NCI-H146 (cell line): ENCODE measurements at places on chromosomes 4 and X.

- DNase-seq = no peak
Measured at GRCh38 chrX:56113785-56114436, 118.2 kb upstream of the KLF8 start.

DNA sequence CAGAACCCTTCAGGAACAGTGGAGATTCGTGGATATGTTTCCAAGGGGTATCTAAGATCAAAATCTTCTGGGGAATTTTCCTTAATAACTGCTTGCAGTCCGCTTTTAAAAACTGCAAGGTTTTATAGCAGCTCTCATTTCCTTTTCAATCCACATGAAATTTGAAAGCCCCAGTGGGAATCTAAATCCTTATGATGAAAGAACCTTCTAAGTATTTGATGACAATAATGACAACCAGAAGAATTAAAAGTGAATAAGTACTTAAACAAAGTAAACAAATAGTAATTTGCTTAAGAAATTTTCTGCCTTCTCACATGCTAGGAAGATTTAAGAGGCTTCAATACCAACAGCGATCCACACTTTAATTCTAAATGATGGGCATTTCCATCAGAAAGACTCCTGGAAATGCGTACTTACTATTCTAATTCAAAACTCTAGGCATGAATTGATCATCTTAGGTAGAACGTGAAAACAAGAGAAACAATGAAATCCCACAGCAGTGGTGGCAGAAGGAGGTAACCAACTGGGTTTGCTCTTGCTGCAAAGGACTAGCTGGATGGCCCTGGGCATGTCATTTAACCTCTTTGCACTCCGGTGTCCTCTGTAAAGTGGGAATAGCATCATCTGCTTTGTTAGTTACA is 37.6 kb upstream of the S100G start:
- DNase-seq = no peak

DNA sequence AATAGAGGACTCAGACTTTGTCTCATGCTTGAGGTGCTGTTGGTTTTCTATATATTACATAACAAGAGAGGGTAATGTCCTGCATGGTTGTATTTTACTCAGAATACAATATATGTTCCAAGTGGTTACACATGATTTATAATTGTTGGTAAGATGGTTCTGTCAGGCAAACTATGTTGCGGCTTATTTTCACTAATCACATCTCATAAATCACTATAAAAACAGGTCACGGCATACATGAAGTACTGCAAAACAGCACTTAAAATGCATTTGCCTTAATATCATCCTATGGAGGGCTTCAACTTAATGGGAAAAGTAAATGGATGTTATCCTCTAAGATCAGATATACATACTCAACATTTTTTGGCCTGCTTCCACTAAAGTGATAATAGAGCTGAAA is 246.0 kb upstream of the ARSJ start:
- DNase-seq = no peak

GRCh38 chrX:65744965-65745364 is 77.5 kb downstream of the MSN start:
- DNase-seq = no peak

- no peak for DNase-seq
Measured at GRCh38 chr4:156322592-156322991, 368.9 kb upstream of the CTSO start.
